Astrocyte (in vitro differentiated cells and primary cell): ENCODE measurements at places on chromosomes 7 and 10.

DNA sequence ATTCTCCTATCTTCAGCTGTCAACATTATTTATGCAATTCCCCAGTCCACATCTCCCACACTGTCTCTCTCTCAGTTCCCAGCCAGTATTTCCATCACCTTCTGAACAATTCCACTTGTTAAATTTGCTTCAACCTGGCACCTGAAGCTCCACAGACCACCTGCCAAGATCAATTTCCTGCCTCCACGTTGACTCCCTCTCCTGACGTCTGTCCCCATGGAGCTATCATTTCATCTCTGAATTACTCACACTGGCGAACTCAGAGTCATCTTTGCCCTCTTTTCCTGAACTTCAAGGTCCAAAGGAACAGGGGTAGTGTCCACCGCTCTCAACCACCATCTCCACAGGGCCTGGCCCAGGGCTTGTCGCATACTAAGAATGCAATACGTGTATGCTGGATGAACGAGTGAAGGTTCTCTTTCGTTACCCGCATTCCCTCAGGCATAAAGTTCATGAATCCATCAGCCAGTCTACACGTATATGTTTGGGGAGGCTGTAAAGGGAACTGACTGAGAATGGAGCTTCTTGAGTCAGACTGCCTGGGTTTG is 183.3 kb downstream of the JCAD start:
- no peak for DNase-seq

DNA sequence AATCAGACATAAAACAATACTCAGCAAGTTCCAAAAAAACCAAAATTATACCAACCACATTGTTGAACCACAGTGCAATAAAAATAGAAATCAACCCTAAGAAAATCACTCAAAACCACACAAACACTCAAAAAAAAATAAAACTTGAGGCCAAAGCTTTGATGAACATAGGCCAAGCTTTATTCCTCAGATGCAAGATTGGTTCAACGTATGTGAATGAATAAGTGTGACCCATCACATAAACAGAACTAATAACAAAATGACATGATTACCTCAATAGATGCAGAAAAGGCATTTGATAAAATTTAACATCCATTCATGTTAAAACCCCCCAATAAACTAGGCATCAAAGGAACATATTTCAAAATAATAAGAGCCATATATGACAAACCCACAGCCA is 506.1 kb upstream of the FZD8 start:
- DNase-seq, result no peak

DNA sequence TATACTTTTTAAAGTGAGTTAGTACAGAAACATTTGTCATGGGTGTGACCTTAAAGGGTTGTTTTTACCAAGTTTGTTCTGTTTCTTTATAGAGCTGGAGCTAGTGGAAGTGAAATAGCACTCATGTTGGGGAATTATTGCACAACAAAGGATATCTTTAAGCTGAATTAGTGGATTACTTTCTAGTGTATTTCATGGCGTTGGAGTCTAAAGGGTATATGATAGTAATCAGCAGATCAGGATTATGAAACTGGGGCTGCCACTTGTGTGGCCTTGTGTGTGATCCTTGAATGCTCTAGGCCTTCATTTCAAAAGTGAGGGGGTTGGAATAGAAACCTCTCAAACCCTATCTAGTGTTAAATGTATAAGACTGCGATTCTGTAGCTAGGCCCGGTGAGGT is 123.6 kb downstream of the LYZL1 start:
- DNase-seq, result no peak

GRCh38 chr7:55024776-55025175 is 6.0 kb downstream of the EGFR start:
- no peak for DNase-seq

- DNase-seq, result no peak
These were observed 20.1 kb downstream of the SFR1 start for GRCh38 chr10:104142081-104142480.

GRCh38 chr7:36107926-36108631 is 45.0 kb upstream of the EEPD1 start:
- no peak for DNase-seq

DNA sequence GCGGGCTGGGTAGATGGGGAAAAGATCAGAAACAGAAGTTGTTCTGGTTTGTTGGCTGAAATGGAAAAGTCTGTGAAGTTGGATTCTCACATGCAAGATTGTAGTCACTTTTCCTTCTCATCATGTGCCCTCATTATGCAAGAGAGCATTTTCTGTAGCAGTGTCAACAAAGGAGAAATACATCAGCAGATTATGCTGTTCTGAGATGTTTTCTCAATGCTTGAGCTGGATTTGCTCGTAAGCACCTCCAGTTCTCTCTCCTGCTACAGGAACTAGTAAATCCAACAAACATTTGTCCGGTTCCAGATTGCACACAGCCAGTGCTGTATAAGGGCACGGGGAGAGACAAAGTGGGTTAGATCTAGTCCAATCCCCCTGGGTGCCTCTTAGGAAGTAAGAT is 90.0 kb downstream of the GATA3 start:
- DNase-seq, result no peak

GRCh38 chr10:44424298-44424697 is 39.4 kb upstream of the CXCL12 start:
- DNase-seq, result no peak

DNA sequence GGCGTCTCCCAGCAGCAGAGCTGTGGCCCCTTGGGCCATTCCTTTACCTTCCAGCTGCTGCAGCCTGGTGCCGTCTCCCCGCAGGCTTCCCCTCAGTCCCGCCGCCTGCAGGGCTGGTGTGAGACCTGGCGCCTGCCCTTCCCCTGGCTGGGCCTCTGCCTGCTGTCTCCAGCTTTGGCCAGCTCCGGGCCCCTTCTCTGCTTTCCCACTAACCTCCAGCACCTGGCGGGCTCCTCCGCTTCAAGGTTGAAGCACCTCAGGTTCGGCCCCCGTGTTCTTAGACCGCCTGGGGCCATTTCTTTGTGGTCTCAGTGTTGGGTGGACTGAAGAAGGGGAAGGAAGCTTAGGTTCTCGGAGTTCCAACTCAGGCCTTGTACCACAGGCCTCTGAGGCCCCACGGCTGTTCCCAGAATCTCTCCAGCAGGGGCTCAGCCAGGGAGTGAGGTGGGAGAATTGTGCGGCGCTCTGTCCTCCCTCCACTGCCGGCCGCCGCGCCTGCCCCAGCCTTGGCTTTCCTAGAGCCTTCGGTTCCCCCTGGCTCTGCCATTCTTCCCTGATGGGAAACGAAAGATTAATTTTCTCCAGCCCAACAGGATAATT is 30.3 kb downstream of the GBX1 start:
- no peak for DNase-seq

DNA sequence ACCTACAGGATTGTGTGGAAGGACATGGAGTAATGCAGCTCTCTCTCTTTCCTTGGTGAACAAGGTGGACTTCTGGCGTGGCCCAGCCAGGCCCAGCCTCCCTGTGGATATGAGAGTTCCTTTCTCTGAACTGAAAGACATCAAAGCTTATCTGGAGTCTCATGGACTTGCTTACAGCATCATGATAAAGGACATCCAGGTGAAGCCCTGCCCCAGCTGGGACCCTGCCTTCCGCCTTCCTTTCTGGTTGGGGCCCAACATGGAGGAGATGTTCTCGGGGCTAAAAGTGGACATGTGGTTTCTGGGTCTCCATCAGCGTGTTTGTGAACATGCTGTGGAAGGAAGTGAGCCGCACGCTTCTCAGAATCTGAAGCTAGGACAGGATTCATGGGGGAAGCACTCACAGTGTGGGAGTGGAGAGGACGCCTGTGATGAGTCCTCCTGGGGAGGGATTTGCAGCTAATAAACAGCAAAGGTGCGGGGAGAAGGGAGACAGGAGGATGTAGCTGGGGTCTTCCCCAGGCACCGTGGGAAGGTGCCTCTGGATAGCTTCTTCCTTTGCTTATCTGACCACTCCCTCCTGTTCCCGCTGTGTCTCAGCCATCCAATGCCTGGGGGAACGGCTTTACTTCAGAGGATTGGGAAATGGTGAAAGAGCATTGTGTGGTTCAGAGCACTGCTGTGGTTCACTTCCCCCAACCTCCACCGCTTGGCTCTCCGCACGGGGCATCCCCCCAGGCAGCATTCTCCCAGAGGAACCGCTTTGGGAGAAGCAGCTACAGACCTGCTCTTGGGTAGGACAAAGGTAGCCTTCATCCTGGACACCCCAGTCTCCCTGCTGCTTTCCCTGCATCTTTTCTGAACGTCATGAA is 5.5 kb downstream of the CPA5 start:
- DNase-seq, result no peak

DNA sequence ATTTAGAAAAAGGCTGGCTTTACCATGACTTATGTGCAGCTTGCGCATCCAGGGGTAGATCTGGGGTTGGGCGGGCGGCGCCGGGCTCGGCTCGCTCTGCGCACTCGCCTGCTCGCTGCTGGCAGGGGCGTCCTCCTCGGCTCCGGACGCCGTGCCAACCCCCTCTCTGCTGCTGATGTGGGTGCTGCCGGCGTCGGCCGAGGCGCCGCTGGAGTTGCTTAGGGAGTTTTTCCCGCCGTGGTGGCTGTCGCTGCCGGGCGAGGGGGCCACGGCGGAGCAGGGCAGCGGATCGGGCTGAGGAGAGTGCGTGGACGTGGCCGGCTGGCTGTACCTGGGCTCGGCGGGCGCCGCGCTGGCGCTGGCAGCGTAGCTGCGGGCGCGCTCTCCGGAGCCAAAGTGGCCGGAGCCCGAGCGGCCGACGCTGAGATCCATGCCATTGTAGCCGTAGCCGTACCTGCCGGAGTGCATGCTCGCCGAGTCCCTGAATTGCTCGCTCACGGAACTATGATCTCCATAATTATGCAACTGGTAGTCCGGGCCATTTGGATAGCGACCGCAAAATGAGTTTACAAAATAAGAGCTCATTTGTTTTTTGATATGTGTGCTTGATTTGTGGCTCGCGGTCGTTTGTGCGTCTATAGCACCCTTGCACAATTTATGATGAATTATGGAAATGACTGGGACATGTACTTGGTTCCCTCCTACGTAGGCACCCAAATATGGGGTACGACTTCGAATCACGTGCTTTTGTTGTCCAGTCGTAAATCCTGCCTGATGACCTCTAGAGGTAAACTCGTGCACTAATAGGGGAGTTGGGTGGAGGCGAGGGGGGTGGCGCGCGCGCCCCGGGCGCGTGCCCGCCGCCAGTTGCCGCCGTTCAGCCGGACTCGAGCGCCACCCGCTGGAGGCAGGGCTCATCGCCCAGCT is at the start of gene HOXA5:
Gene HOXA5, minus strand, starts transcription at position 659 of the 927 bp plus-strand sequence. Its CDS starts 74 bp downstream, at position 585.
- peak; percentile 92 for DNase-seq

DNA sequence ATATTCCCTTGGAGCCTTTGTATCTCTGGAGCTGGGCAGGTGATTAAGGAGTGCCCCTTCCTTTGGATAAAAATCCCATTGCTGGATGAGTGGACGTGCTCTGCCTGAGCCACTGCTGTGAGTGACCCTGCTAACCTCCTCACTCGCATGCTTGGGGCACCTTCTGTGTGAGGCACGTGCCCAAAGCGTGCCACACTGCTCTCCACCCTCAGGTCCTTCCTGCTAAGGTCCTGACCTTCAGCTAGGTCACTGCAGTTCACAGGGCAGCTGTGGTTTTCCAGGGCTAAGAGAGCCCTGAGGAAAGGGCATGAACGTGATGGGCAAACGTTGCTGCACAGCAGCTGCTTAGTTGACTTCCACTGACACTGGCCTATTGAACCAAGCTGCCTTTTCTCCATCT is 204.4 kb upstream of the COBL start:
- no peak for DNase-seq

DNA sequence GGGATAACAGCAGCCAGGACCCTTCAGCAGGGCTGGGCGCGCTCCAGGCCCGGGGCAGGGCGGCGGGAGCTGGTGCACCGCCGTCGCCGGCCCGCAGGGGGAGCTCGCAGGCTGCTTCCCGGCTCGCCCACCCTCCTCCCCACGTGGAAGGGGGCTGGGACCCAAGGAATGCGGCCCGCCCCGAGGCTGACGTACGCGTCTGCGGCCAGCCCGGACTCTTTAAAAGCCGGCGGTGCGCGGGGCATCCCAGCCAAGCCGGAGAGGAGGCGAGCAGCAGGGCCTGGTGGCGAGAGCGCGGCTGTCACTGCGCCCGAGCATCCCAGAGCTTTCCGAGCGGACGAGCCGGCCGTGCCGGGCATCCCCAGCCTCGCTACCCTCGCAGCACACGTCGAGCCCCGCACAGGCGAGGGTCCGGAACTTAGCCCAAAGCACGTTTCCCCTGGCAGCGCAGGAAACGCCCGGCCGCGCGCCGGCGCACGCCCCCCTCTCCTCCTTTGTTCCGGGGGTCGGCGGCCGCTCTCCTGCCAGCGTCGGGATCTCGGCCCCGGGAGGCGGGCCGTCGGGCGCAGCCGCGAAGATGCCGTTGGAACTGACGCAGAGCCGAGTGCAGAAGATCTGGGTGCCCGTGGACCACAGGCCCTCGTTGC is at the start of gene PFKFB3:
Gene PFKFB3, plus strand, starts transcription at position 249 of the 647 bp plus-strand sequence. Its CDS starts 329 bp downstream, at position 578.
- peak; percentile 78 for DNase-seq

- no peak for DNase-seq
These were observed 125.0 kb upstream of the NPY start for GRCh38 chr7:24158975-24159374.

DNA sequence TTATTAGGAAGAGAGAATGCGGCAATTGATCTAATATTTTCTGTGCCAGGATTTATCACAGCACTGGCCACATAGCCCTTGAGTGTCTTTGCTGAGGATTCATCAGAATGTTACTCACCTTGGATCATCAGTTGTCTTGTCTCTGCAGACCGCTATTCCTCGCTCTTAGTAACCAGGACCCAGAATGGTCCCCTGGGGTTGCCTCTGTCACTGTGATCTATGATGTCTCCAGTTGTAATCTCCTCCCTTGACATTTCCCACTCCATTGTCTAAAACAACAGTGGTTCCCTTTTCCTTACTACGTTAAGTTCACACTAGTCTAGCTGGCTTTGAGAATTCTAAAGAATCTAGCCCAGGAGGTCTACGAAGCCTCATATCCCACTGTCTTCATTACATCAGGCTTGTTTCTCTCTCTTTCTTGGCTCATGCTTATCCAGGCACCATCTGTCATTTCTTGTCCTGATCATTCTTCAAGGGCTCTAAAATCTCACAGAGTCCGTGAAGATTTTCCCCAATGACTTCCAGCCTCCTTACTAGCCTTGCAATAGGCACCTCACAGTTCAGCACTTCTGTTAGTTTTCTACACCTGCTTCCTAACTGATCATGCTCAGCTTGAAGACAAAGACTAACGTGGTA is 125.8 kb downstream of the CUBN start:
- DNase-seq, result no peak

DNA sequence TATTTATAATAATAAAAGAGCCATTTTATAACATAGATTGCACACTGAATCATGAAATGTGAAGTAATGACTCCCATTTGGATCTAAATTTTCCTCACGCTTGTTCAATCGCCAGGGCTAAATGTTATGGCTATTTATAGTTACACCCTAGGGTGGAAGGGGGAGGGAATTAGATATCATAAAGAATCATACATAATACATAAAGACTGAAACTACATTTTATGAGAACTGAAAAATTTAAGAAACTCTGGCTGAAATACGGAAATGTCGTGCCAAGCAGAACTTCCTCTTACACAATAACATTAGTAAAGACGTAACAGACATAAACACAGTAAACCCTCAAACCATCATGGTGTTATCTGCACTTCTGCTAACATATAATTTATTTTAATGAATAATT is 327.5 kb upstream of the PHF14 start:
- no peak for DNase-seq
